ENCODE measurements at places on chromosomes 3 and 15. TPM values are rescaled to one million over a fixed set of nuclear protein-coding genes. Genes with fewer than 3 reads are reported as not detected.

The CIB2 gene
- 4.9 TPM for total RNA-seq

The HRG gene
- not detected for total RNA-seq

The WDR5B gene
- total RNA-seq = 4.0 TPM

The ADGRG7 gene
- total RNA-seq = not detected

The SV2B gene
- total RNA-seq = 0.87 TPM

The RBP2 gene
- total RNA-seq = not detected

All from cardiac ventricle fibroblast (primary cell).